Glomerular endothelial cell (primary cell): ENCODE measurements at places on chromosomes 6 and 20. TPM values are rescaled to one million over a fixed set of nuclear protein-coding genes. Genes with fewer than 3 reads are reported as not detected.

DNA sequence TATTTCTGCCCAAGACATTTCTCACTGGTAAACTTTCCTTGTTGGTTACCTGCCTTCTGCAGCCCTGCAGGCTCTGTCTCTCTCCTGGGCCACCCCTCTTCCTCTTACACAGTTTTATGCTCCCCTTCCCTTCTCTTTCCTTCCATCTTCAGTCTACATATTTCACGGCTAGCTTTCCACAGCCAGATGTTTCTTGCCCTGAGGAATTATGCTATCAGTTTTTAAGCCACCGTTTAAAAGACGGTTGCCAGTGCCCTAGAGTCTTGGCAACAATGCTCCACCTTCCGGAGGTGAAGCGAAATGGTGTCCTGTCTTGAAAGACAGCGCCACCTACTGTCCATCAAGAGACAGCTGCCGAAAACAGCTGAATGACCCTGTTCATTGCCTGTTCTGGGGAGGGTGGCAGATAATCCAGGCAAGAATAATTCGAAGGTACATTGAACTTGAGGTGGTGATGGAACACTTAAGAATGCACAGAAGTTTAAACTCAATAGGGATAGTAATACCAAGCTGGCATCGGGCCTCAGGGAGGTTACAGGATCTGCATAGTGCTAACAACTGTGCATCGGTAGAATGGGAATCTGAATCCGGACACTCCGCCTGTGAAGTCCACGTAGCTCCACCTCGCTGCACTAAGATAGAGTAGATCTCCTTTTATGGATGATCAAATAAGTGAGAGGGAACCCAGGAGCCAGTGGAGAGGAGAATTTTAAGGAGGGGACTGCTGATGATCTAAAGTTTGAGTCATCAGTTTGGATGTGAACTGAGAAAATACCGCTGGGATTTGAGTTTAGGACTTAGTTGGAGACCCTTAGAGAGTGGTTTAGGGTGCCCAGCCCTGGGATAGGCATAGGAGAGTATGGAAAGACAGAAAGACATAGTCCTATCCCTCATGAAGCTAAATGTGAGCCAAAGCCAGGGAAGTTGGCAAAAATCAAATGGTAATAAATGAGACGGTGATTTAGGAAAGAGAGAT lies 4.8 kb upstream of the TRIM40 start:
- peak; percentile 58 for DNase-seq

GRCh38 chr6:7786214-7786661 lies 60.3 kb downstream of the BMP6 start:
- no peak for DNase-seq

GRCh38 chr6:156954191-156954590 lies 177.0 kb downstream of the ARID1B start:
- no peak for DNase-seq

GRCh38 chr6:20463396-20463795 lies 61.7 kb downstream of the E2F3 start:
- DNase-seq: no peak

GRCh38 chr6:48597951-48598350 lies 487.0 kb upstream of the PTCHD4 start:
- no peak for DNase-seq

The MAFB gene
- total RNA-seq: 2.3 and 3.0 TPM in 2 replicates

DNA sequence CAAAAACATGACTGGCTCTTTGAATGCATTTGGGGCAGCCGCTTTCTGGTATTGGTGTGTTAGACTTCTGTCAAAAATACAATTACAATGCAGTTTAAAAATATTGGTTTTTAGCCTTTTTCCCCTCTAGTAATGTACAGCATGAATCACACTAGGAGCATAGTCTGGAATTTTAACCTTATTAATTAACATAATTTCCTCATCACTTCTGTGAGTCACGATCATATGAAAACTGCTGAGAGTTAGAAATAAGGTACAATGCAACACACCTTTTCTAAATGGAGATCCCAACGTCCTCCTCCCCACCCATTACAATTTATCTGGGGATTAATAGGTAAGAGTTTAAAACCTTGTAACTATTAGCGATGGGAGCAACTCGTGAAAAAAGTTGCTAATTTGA lies 297.1 kb upstream of the RIMS1 start:
- DNase-seq: no peak

The NRSN1 gene
- not detected in 2 replicates for total RNA-seq

DNA sequence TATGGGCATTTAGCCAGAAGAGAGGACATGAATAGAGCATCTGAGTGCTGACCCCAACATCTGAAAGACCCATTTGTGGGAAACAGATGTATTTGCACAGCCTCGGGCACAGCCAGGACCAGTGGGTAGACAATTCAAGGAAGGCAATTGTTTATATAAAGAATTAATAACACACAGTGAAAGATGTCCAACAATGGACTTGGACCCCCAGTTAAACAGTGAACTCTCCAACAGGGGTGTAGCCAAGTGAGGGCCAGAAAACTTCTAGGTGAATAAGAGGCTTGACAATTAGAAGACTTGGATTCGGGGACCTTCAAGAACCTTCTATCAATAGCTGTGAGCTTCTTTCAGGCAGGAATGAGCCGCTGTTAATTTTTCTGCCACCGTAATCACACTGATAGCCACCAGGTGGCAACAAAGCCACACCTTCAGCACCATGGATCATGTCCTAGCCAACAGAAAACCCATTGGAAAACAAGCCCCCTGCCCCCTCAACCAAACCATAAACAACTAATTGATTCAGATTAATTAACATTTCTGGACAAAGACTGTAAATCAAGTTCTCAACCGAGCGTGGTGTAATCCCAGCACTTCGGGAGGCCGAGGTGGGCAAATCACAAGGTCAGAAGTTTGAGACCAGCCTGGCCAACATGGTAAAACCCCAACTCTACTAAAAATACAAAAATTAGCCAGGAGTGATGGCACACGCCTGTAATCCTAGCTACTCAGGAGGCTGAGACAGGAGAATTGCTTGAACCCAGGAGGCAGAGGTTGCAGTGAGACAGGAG lies 8.8 kb upstream of the SRSF6 start:
- no peak for DNase-seq

The SPDEF gene
- not detected in 2 replicates for total RNA-seq

DNA sequence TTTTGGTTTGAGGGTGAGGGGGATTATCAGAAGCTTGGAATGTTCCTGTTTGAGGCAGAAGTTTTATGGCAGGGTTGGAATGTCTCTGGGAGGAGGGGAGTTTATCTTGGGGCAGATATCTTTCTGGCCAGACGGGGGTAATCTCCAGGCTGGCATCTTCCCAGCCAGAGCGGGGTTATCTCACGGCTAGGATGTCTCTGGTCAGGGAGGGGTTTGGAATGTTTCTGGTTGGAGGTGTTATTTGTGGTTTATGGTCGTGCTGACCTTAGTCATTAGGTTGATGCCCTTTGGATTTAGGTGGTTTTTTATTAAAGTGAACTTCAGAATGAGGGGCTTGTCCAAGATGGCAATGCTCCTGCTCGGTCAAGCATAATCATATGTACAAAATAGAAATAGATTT lies 14.8 kb downstream of the PGK2 start:
- no peak for DNase-seq

DNA sequence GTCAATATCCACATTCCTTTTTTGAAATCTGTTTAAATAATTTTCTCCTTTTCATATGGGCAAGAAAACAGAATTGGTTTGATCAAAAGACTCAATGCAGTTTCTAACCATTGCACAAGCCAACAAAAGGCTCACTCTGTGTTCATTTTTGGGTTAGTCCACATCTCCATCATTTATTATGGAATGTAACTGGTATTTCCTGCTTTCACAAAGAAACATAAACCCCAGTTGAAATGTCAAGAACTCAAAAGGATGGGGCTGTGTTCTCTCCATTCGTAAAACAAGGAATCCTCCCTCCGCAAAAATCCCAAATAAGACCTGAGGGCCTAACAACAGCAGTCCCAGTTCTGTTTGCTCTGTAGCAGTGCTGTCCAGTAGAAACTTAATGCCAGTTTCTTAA lies 420.9 kb downstream of the GJA1 start:
- DNase-seq: no peak

The LY86 gene
- total RNA-seq: not detected in 2 replicates

The NDUFAF4 gene
- total RNA-seq: 19.3 and 31.4 TPM in 2 replicates

DNA sequence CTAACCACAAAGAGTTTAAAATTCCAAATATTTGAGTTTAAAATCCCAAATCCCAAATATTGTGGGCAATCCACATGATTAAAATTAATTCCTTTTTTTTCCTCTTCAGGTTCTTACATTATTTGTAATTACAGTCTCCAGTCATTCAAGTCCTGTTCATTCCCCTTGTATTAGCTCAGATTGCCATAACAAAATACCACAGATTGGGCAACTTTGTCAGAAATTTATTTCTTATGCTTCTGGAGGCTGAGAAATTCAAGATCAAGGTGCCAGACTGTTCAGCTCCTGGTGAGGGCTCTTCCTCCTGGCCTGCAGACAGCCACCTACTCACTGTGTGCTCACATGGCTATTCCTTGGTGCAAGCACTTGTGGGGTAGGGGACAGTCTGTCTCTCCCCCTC lies 105.5 kb downstream of the ARMC2 start:
- no peak for DNase-seq

DNA sequence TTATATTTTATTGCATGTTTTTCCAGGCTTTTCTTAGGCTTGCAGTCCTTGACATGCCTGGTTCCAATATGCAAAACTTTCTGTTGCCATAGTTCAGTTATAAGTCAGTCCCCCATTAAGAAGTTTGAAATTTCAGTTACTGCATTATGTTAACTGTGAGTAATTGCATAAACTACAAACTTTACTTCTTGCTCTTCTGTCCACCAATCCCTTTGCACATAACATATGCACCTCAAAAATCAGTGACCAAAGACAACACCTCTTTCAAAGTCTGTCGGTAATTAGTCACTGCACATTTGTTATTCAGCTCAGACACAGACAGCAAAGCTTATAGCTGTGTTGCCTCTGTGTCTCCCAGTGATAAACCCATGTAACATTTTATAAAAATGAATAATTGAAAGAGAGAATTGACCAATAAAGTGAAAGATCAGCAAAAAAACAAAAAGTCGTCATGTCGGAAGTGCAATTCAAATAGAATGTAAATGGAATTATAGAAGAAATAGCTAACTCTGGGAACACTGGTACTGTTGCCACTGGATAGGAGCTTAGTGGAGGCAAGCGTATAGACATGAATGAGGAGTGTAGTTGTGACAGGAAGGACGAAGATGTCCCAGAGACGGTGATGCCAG lies 50.3 kb upstream of the BTBD3 start:
- DNase-seq: no peak

GRCh38 chr20:38386851-38387250 lies 40.6 kb downstream of the LBP start:
- DNase-seq: no peak

- DNase-seq: no peak
Observed at GRCh38 chr6:1767481-1768246, 157.9 kb downstream of the FOXC1 start.

The ASIP gene
- total RNA-seq: not detected in 2 replicates
